Ureter (tissue), 1 donor: ENCODE measurements at places on chromosomes 2 and 18. TPM values are rescaled to one million over a fixed set of nuclear protein-coding genes. Genes with fewer than 3 reads are reported as not detected.

Gene AMER3
- not detected for total RNA-seq

Gene CHRNG
- total RNA-seq, result not detected

Gene GKN1
- total RNA-seq, result not detected

Gene TOGARAM2
- total RNA-seq, result 0.31 TPM

Gene MC2R
- 0.60 TPM for total RNA-seq

Gene TMEFF2
- 4.8 TPM for total RNA-seq

Gene POTEE
- 0.29 TPM for total RNA-seq

Gene LRRC30
- not detected for total RNA-seq

Gene SLC9A4
- total RNA-seq, result 23.5 TPM

GRCh38 chr18:43886341-43886740 lies 609.1 kb upstream of the SYT4 start:
- no peak for DNase-seq

- no peak for DNase-seq
Observed at GRCh38 chr2:133733901-133734255, 165.6 kb upstream of the NCKAP5 start.

GRCh38 chr18:11909061-11909455 lies 941 bp upstream of the MPPE1 start:
- no peak for DNase-seq

- no peak for DNase-seq
Observed at GRCh38 chr2:133109772-133110171, 439.8 kb upstream of the LYPD1 start.

DNA sequence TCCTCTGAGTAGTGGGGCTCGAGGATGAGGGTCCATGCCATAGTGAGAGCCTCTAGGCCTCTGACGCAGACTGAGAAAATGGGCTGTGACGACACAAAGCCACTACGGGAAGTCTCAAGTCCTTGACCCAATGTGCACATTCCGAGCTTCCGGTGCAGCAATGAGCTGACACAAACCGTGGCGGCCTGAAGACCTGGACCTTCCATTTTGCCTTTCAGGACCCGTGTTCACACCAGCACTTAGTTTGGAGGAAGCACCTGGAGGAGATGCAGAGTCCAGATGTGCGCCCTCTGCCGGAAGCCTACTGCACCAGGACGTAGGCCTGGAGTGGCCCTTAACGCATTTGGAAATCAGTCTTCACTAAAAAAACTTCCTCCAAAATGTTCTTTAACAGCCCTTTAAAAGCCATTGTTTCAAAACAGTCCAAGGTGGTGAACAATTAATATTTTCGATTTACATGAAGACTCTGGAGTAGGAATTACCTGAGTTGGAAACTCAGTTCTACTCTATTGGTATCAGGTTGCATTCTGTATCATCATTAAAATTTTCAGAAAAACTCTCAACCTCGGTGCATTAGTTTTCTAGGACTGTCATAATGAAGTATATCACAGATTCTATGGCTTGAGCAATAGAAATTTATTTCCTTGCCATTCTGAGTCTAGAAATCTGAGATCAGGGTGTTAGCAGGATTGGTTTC lies 33.9 kb downstream of the BMP10 start:
- DNase-seq, result peak; percentile 57

DNA sequence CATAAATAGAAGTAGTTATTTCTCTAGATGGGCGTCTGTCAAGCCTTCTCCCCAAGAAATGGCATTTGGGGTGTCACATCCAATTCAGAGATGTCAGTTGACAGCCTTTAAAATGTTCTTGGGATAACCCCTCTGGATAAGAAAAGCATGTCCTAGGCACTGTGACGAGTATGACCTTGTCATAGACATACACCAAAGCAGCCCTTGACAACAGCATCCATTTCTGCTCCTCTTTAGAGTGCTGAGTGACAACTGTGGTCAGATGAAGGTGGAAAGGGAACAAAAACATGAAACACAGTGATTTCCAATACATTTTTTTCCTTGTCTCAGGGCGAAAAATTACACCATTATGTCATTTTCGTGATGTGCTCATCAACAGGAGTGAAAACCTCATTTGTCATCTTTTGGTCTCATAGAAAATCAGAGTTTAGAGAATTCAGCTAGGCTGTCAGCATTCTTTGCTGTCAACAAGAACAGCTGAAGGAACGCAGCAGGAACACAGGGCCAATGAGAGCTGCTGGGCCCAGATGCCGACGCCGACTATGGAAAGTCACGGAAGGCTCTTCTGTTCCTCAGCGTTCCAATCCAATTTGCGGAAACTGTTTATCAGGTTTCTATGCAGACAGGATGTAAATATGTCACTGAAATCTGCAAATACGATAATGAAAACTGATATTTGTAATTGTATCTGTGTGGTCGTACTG lies 193.2 kb downstream of the ICOS start:
- DNase-seq, result no peak

DNA sequence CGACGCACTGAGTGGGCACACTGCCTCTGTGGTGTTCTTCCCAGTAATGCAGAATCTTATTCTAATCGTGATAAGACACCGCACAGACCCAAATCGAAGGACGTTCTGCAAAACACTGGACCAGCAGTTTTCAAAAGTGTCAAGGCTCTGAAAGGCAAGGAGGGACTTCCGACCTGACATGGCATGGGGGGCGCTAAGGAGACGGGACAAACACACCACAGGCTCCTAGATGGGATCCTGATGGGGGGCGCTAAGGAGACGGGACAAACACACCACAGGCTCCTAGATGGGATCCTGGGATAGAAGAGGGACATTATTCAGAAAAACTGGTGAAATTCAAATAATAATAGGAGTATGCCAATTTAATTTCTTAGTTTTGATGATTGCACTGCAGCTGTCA lies 191.4 kb downstream of the LDLRAD4 start:
- DNase-seq, result no peak

DNA sequence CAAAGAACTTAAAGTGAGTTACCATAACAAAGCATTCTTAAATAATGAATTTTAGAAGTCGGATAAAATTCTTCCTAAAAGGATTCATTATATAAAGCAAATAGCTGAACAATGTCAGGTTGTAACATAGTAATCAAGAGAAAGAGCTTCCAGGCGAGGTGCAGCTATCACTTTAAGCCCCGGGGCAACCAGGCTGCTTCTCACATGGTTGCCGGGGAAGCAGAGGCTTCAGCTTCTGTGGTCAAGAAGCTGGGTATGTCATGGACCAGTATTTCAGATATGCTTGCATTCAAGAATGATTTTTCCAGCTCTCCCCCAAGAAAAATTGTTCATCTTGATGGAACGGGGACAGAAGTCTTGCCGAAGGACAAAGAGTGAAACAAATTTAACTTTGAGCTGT lies 23.6 kb upstream of the KYNU start:
- DNase-seq, result no peak

- no peak for DNase-seq
Observed at GRCh38 chr2:214481204-214481603, 70.3 kb downstream of the VWC2L start.

DNA sequence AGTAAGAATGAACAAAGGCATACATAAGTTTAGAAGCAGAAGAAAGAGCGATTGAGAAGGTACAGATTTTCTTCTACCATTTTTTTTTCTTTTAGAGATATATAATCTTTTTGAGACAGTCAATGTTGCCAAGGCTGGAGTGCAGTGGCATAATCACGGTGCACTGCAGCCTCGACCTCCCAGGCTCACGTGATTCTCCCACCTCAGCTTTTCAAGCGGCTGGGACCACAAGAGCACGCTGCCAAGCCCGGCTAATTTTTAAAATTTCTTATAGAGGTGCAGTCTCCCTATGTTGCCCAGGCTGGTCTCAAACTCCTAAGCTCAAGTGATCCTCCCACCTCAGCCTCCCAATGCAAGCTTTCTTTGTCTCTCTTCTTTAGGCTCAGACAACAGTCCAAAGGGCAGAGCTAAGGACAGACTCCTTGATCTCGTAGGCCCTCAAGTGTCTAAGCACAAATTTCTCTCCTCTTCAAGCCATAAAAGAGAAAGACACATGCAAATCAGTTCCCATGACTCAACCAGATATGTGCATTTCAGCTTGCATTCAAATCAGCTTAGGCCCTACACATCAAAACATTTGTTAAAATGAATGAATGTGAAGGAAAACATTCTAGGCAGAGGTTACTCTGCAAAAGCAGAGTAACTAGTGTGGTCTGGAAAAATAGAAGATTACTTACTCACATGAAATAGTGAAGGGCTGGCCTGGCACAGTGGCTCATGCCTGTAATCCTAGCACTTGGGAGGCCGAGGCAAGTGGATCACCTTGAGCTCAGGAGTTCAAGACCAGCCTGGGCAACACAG lies 18.0 kb downstream of the ITSN2 start:
- DNase-seq, result no peak

DNA sequence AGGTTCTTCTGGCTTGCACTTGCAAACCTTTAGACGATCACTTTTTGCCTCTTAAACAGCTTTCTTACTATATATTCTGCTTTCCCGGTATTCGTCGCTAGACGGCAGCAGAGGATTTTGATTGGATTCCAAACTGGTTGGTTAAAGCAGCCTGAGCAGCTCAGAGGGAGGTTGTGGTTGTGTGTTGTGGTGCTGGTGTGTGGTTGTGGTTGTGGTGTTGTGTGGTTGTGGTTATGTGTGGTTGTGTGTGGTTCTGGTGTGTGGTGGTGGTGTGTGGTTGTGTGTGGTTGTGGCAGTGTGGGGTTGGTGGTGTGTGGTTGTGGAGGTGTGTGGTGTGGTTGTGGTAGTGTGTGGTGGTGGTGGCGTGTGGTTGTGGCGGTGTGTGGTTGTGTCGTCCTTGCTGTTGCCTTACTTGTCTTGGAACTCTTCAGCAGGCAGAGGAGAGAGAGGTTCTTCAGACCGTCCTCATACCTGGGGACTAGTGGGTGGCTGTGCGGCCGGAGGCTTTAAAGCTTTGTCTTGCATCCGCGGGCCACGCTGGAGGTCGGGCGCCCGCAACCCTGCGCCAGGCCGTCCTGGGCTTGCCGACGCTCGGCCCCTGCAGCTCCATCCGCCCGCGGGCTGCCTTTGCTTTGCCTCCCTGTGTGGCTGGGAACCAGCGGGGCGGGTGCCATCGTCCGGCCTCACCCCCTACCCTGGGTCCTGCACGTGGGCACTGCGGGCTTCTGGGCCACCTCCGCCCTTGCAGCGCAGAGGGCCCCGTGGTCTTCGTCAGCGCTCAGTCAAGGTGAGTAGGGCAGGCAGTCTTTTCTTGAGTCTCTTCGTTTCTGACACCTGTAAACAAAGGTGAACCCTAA lies 190.8 kb downstream of the ARHGAP28 start:
- peak; percentile 64 for DNase-seq

DNA sequence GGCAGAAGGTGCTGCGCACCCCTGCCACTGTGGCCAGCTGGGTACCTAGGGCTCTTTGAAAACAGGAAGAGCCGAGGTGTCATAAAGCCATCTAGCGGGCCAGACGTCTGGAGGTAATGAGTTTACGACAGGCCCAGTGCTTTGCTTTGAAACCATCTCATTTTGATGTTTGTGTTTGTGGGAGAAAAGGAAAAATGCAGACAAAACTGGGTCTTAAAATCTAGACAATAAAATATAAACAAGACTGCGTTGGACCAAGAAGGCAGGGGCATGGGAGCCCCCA lies 3.2 kb downstream of the HOXD9 start:
- DNase-seq, result no peak

GRCh38 chr2:111986116-111986900 lies 68.8 kb upstream of the TMEM87B start:
- DNase-seq, result no peak

DNA sequence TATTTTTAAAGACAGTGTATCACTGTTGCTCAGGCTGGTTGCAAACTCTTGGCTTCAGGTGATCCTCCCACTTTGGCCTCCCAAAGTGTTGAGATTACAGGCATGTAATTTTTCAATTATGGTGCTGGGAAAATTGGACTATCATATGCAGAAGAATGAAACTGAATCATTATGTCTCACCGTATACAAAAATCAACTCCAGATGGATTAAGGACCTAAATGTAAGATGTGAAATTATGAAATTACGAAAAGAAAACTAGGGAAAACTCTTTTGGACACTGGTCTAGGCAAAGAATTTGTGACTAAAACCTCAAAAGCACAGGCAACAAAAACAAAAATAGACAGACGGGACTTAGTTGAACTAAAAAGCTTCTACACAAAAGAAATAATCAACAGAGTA lies 31.2 kb downstream of the MAP3K2 start:
- no peak for DNase-seq

DNA sequence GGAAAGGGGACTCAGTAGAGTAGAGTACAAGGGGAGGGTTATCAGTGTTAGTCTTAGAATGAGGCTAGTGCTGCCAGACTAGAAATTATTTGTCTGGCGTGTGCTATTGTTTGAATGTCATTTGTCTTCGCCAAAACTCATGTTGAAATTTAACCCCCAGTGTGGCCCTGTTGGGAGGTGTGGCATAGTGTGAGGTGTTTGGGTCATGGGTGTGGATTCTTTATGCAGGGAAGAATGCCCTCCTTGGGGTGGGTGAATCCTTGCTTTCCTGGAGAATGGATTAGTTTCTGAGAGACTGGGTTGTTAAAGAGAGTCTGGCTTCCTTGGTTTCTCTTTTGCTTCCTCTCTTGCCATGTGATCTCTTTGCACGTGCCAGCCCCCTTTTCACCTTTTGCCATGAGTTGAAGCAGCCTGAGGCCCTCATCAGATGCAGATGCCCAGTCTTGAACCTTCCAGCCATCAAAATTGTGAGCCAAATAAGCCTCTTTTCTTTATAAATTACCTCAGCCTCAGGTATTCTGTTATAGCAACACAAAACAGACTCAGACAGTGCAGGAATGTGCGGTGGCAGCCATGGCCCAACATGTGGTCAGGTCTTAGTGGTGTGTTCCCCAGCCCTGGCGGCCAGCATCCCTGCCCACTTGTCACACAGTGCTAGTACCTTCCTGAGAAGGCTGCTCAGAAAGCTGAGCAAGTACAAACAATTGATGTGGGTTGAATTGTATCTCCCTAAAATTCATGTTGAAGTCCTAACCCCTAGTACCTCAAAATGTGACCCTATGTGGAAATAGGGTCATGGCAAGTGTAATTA lies 48.4 kb upstream of the NAB1 start:
- no peak for DNase-seq

DNA sequence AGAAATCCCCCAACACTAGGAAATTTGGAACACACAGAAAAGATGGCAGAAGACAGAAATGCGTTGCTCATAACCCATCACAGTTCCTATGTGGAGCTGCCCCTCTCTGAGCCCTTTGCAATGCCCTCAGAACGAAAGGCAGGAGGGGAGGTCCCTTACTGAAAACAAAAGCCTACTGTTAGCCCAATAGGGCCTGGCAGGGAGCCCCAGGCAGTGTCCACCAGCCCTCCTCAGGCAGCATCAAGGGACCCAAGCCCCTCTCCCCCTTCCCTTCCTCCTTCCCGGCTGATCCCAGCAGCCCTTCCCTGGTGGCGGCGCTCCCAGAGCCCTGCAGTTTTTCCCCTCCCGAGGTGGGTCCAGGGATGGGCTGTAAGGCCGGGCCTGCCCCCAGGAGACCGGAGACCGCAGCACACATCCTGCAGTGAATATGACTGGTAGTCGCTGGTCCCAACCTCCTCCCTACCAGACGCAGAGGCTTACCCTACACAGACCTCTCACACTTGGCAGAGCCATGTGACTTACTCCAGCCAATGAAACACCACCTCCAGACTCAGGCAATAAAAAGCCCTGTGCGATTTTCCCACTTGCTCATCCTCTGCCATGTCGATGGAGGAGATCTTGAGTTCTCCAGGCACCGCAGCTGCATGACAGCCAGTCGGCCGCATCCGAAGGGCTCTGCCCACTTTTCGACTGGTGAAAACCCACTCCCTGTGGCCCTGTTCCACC lies 19.4 kb upstream of the DUSP2 start:
- no peak for DNase-seq

GRCh38 chr2:50645346-50645745 lies 386.6 kb downstream of the NRXN1 start:
- no peak for DNase-seq
